ENCODE measurements at places on chromosomes 6 and 20. TPM values are rescaled to one million over a fixed set of nuclear protein-coding genes. Genes with fewer than 3 reads are reported as not detected.
A peak's percentile ranks its signal among the peaks of the same experiment; 100 is the strongest.

DNA sequence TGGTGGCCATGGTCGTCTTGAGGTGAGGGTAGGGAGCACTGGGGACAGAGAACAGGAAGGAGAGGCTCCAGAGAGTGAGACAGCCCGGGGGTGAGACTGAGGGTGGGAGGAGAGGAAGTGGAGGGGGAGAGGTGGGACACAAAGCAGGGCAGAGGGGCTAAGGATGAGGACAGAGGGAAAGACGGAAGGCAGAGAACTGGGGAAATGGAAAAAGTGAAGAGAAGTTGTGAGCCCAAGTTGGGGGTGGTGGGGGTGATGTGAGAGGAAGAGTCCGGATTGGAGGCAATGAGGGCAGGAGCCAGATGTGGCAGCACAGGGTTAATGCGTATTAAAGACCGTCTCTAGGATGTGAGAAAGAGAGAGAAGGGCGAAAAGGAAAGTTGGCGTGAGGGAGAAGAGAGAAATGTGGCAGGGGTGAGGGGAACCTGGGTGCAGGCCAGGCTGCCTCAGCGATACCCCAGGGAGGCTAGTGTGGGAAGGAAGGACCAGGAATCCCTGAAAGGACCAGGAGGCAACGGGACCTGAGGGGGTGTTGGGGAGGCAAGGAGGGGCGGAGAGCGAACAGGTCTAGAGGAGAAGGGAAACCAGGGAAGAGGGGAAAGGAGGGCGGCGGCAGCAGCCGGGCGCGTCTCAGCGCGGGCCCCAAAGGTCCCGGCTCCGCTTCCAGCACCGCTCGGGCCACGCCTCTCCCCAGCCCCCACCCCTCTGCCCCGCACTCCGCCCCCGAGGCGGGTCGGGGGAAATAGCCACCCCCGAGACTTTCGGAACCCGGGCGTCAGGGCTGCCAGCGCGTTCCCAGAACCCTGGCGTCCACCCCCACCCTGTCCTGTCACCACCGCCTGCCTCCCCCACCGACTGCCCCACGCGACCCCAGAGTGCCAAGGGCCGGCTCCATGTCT lies at the start of gene PPP1R18:
Gene PPP1R18 (minus strand): TSS at position 637 of the 899 bp plus-strand sequence. CDS start 627 bp downstream, at position 10.
- peaks cover 46% of the 10 kb centered on the region for H3K4me1 ChIP-seq
- H3K4me3 ChIP-seq: peak within 1 kb of the TSS; percentile 87
- no peaks in the 10 kb centered on the region for H3K36me3 ChIP-seq
- peak; percentile 10 for DNase-seq
- H3K27me3 ChIP-seq: no peaks in the 10 kb centered on the region

- no peaks in the 10 kb centered on the region for H3K4me1 ChIP-seq
- DNase-seq: no peak
- H3K36me3 ChIP-seq: no peaks in the 10 kb centered on the region
- no peak overlapping the region for H3K27ac ChIP-seq
- H3K27me3 ChIP-seq: no peaks in the 10 kb centered on the region
- no peak overlapping the region for H3K4me3 ChIP-seq
Observed at GRCh38 chr20:20783450-20783849, 71.0 kb upstream of the RALGAPA2 start.

GRCh38 chr6:154888421-154889295 lies 106.5 kb upstream of the TIAM2 start:
- no peak overlapping the region for H3K4me3 ChIP-seq
- H3K27ac ChIP-seq: no peak overlapping the region
- H3K4me1 ChIP-seq: peaks cover 6% of the 10 kb centered on the region
- no peaks in the 10 kb centered on the region for H3K36me3 ChIP-seq

DNA sequence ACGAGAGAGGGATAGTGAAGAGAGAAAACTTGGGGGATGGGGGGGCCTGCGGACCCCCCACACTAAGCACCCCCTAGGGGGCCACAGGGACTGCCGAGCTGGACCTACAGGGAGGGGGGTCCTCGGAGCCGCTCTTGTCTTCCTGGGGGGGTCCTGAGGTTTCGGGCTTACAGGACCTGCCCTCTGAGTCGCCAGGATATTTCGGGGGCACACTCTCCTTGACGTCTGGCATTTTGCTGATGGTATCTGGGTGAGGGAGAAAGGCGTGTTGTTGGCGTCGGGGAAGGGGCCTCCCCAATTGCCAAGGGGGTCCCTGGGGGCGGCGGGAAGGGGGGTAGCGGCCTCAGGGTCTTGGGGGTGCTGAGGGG lies 516 bp downstream of the TCP11 start:
- no peak for DNase-seq
- no peaks in the 10 kb centered on the region for H3K36me3 ChIP-seq
- no peaks in the 10 kb centered on the region for H3K4me1 ChIP-seq

DNA sequence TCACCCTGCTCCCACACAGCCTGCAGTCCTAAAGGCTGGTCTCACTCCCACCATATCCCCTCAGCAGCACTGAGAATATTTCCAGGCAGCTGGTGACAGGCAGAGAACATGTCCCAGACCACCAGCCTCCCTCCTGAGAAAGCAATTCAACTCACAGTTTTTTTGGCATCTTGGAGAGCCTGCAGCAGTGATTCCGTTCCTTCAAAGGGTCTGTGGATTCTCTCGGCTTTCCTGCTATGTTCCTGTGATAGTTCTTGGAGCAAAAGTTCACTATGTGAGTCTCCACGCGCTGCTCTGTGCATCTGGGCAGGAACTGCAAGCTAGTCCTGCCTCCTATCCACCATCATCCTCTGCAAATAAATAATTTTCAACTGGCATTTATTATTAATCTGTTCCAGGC lies 448.3 kb upstream of the HSF2 start:
- DNase-seq: no peak
- H3K27ac ChIP-seq: no peak overlapping the region
- H3K4me1 ChIP-seq: peaks cover 17% of the 10 kb centered on the region

Gene TNFRSF6B
- total RNA-seq: 2.8 TPM

Gene SOX18
- 0.60 TPM for total RNA-seq

Gene MOXD1
- 3.5 TPM for total RNA-seq

Gene SLC22A2
- not detected for total RNA-seq

Gene COL11A2
- 1.3 TPM for total RNA-seq
